ENCODE measurements at places on chromosomes 2 and 18. TPM values are rescaled to one million over a fixed set of nuclear protein-coding genes. Genes with fewer than 3 reads are reported as not detected.

The VWA3B gene
- not detected for total RNA-seq

The LCT gene
- not detected for total RNA-seq

The DIS3L2 gene
- total RNA-seq: 24.5 TPM

The RUFY4 gene
- not detected for total RNA-seq

The NEU2 gene
- 4.0 TPM for total RNA-seq

The MPV17 gene
- 41.8 TPM for total RNA-seq

The MEX3C gene
- total RNA-seq: 15.8 TPM

The BCL11A gene
- 3.1 TPM for total RNA-seq

The HRH4 gene
- total RNA-seq: not detected

The TMEM17 gene
- 2.9 TPM for total RNA-seq

The CRYBA2 gene
- 6.4 TPM for total RNA-seq

The LGALSL gene
- 12.1 TPM for total RNA-seq

- no peaks in the 10 kb centered on the region for H3K27me3 ChIP-seq
- peak; percentile 22 for DNase-seq
- H3K4me3 ChIP-seq: no peak overlapping the region
- no peaks in the 10 kb centered on the region for H3K36me3 ChIP-seq
Measured at GRCh38 chr18:12929477-12930083, 18.2 kb upstream of the SEH1L start.

- DNase-seq: no peak
- H3K36me3 ChIP-seq: peaks cover 5% of the 10 kb centered on the region
- H3K27ac ChIP-seq: no peak overlapping the region
- no peaks in the 10 kb centered on the region for H3K27me3 ChIP-seq
Measured at GRCh38 chr18:46449499-46449898, 207.5 kb downstream of the LOXHD1 start.

DNA sequence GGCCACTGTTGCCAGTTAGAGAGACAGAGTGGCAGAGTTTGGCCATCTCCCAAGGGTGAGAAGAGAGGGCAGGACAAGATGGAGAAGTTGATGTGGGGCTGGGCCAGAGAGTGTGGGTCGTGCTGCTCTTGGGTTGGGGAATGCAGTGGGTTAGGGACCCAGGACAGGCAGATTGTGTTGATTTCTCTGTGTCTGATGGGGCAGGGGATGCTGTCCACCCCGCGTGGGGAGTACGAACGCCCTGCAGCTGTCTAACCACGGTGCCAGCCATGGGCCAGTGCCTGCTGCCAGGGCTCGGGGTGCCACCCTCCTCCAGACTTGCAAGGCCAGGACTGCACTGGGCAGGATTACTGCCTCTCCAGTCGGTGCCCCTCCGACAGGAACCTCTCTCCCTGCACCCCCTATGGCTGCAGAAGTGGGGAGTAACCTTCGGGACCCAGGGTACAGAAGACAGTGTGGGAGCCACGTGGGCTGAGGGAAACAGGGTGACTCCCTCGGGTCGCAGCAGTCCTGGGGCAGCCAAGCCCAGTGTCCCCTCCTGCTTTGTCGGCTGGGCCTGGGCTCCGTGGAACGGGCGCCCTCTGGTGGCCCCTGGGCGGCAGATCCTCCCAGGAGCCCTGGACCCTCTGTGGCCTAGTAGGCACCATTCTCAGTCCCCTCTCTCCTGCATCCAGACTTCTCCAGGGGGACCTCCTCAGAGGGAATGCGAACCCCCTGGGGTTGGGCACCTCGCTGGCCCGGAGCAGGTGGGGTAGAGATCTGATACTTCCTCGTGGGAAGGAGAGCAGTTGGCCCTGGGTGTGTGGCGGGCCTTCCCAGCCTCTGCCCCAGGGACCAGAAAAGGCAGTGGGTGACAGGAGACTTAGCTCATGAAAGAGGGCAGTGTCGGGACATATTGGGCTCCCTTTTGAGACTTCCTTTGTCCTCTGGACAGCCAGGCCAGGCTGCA lies 2.7 kb downstream of the GPC1 start:
- H3K36me3 ChIP-seq: no peaks in the 10 kb centered on the region
- H3K4me3 ChIP-seq: peak overlapping the region; percentile 80
- no peak overlapping the region for H3K27ac ChIP-seq
- peaks cover 26% of the 10 kb centered on the region for H3K4me1 ChIP-seq
- H3K27me3 ChIP-seq: no peaks in the 10 kb centered on the region

GRCh38 chr2:233252227-233252626 lies 754 bp downstream of the ATG16L1 start:
- H3K4me3 ChIP-seq: peak overlapping the region; percentile 97
- H3K27me3 ChIP-seq: no peaks in the 10 kb centered on the region
- DNase-seq: no peak
- peaks cover 36% of the 10 kb centered on the region for H3K36me3 ChIP-seq
- peak overlapping the region; percentile 73 for H3K27ac ChIP-seq

DNA sequence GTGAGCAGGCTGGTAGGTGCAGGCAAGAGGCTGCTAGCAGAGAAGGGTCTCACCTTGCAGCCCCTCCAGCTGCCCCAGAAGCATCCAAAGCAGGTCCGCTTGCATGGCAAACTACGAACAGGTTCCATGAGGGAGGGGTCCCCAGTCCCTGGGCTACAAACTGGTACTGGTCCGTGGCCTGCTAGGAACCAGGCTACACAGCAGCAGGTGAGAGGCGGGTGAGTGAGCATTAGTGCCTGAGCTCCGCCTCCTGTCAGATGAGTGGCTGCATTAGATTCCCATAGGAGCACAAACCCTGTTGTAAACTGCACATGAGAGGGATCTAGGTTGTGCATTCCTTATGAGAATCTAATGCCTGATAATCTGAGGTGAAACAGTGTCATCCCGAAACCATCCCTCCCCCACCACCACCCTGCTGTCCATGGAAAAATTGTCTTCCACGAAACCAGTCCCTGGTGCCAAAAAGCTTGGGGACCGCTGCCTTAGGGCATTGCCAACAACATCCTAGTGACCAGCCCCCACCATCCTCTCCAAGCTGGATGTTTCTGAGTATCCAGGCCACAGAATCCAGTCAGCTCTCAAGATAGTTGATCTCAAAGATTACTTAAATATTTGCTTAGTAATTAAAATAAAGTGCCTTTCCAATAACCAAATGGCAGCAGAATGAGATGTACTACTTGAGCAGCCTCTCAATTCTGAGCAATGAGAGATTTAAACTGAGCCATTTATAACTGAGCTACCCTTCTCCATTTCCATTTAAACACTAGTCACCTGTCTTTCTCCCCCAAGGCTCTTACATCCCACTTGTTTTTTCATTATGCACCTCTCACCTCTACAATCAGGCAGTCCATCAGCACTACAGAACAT lies 32.4 kb downstream of the LRP2 start:
- no peak overlapping the region for H3K27ac ChIP-seq
- no peaks in the 10 kb centered on the region for H3K4me1 ChIP-seq
- H3K36me3 ChIP-seq: no peaks in the 10 kb centered on the region
- no peak for DNase-seq
- H3K4me3 ChIP-seq: no peak overlapping the region

- no peaks in the 10 kb centered on the region for H3K27me3 ChIP-seq
- DNase-seq: peak; percentile 83
- no peak overlapping the region for H3K4me3 ChIP-seq
- no peaks in the 10 kb centered on the region for H3K36me3 ChIP-seq
Measured at GRCh38 chr2:200777275-200777674, 34.4 kb upstream of the BZW1 start.

DNA sequence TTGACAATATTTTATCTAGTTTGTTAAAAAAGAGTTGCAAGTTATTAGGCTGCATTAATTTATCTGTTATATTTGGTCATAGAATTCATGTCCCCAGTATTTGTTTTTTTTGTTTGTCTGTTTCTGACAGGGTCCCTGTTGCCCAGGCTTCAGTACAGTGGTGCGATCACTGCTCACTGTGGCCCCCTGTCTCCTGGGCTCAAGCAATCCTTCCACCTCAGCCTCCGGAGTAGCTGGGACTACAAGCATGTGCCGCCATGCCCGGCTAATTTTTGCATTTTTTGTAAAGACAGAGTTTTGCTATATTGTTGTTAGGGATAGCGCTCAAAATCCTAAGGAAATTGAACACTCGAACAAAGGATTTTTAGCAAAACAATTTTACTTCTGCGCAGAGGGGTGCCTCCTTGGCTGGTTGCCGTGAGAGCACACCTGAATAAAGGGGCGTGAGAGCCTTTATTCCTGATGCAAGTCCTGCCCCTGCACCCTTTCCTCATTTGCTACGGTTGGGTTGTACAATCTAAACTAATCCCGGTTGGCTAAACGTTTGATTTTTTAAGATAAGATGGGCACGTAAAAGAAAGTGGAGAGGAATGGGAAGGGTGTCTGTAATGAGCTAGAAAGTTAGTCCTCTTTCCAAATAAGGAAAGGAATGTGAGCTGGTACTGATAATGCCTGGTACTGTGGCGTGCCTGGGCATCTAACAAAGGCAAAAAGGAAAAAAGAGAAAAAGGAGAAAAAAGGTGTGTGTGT lies 65.5 kb downstream of the COMMD1 start:
- no peak for DNase-seq
- H3K4me3 ChIP-seq: no peak overlapping the region
- no peaks in the 10 kb centered on the region for H3K27me3 ChIP-seq
- H3K36me3 ChIP-seq: no peaks in the 10 kb centered on the region
- H3K27ac ChIP-seq: no peak overlapping the region

DNA sequence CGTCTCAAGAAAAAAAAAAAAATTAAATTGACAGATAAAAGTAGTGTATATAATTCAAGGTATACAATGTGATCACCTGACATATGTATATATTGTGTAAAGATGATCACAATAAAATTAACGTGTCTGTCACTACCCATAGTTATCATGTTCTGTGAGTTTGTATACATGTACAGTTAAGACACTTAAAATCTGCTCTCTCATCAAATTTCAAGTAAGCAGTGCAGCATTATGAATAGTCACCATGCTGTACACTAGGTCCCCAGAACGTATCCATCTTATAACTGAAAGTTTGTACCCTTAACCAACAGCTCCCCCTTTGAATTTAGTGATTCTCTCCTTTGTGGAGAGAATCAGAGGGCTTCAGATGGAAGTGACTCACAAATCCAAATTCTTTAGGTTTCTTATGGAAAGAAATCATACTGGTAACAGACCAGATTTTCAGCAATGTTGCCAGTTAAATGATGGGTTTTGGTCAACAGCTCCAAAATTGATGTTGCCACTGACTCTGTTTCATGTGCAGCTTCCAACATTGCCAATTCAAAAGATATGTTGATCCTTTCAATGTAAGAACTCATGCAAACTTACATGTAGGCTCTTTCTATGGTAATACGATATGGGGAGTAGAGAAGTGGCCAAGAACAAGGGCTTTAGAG lies 281.5 kb downstream of the AFF3 start:
- H3K27me3 ChIP-seq: no peaks in the 10 kb centered on the region
- no peak overlapping the region for H3K4me3 ChIP-seq
- no peak for DNase-seq
- H3K4me1 ChIP-seq: no peaks in the 10 kb centered on the region
- no peaks in the 10 kb centered on the region for H3K36me3 ChIP-seq

- H3K4me3 ChIP-seq: no peak overlapping the region
- no peaks in the 10 kb centered on the region for H3K27me3 ChIP-seq
- DNase-seq: peak; percentile 49
- H3K27ac ChIP-seq: no peak overlapping the region
Measured at GRCh38 chr2:45670646-45671045, 19.2 kb downstream of the PRKCE start.

GRCh38 chr2:238726670-238727584 lies 121.0 kb upstream of the TWIST2 start:
- no peak overlapping the region for H3K4me3 ChIP-seq
- no peak overlapping the region for H3K27ac ChIP-seq
- no peaks in the 10 kb centered on the region for H3K36me3 ChIP-seq
- no peak for DNase-seq

- no peak for DNase-seq
- H3K27me3 ChIP-seq: no peaks in the 10 kb centered on the region
- H3K27ac ChIP-seq: no peak overlapping the region
- no peak overlapping the region for H3K4me3 ChIP-seq
- H3K4me1 ChIP-seq: peaks cover 63% of the 10 kb centered on the region
Measured at GRCh38 chr2:98911126-98911375, 25.0 kb downstream of the CRACDL start.

DNA sequence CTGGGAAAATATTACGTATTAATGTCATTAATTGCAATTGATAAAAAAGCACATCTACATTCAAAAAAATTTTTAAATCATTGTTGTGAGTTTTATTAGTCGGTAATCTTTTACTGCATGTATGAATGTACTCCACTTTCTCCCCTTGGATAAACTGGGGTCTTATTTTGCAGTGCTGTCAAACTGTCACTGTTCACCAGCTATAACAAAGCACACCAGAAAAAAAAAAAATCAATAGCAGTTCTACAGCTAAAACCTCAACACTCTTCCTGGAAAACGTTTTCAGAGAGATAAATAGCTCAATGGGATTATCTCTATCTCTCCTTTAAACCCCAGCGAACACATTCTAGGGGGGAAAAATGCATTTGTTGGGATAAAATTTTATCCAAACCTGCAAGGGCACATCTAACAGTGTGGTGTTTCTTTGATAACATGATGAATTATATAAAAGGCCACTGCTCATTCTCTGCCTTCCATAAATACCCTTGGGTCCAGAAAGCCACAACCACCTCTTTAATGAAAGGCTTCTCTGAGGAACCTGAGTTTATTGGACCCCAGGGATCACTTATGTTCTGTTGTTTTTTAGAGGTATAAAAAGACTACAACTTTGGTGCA lies 219.9 kb downstream of the CDH20 start:
- H3K36me3 ChIP-seq: no peaks in the 10 kb centered on the region
- H3K27me3 ChIP-seq: no peaks in the 10 kb centered on the region
- no peaks in the 10 kb centered on the region for H3K4me1 ChIP-seq
- no peak overlapping the region for H3K27ac ChIP-seq
- no peak overlapping the region for H3K4me3 ChIP-seq
- DNase-seq: no peak
